A549 treated with ZK216348 at 1 μM for 4 hours (cell line): ENCODE measurements at places on chromosomes 16 and 17. TPM values are rescaled to one million over a fixed set of nuclear protein-coding genes. Genes with fewer than 3 reads are reported as not detected.

Gene KRTAP2-2
- not detected in 5 replicates for total RNA-seq

Gene FAM20A
- not detected in 5 replicates for total RNA-seq

Gene CEMP1
- total RNA-seq = not detected in 5 replicates

Gene PDILT
- not detected in 5 replicates for total RNA-seq

Gene KDM6B
- total RNA-seq = 9.3 to 23.7 TPM (median 15.1 TPM) in 5 replicates

Gene C16orf92
- total RNA-seq = not detected in 5 replicates

Gene AOC3
- 1.1 to 2.5 TPM (median 1.2 TPM) in 5 replicates for total RNA-seq
